Regular cardiac myocyte (primary cell): ENCODE measurements at places on chromosomes 6 and 20. TPM values are rescaled to one million over a fixed set of nuclear protein-coding genes. Genes with fewer than 3 reads are reported as not detected.

The ZNF292 gene
- total RNA-seq: 20.7 and 42.0 TPM in 2 replicates

The GGT7 gene
- 10.0 and 15.8 TPM in 2 replicates for total RNA-seq

The UBE2C gene
- 7.9 and 46.4 TPM in 2 replicates for total RNA-seq

The TP53TG5 gene
- total RNA-seq: under 0.01 TPM in 1 of 2 replicates, not detected in the other

The WFDC10B gene
- total RNA-seq: not detected in 2 replicates

The TNFRSF6B gene
- 2.7 and 8.7 TPM in 2 replicates for total RNA-seq

The MYCT1 gene
- 19.7 and 22.2 TPM in 2 replicates for total RNA-seq

The TXLNB gene
- total RNA-seq: under 0.01 and 0.28 TPM in 2 replicates

The MUC21 gene
- not detected in 2 replicates for total RNA-seq

The PLG gene
- 0.28 TPM in 1 of 2 replicates, not detected in the other for total RNA-seq

The HSPA1L gene
- total RNA-seq: 1.3 and 2.8 TPM in 2 replicates

The ELOVL2 gene
- total RNA-seq: 0.38 and 2.8 TPM in 2 replicates

The C6orf141 gene
- 0.28 TPM in 1 of 2 replicates, not detected in the other for total RNA-seq

The BPIFB1 gene
- not detected in 2 replicates for total RNA-seq

The LKAAEAR1 gene
- total RNA-seq: 0.19 TPM in 1 of 2 replicates, not detected in the other

The VIP gene
- total RNA-seq: not detected in 2 replicates

The MMP24 gene
- 0.38 and 0.56 TPM in 2 replicates for total RNA-seq

The CTAGE9 gene
- not detected in 2 replicates for total RNA-seq

The SNX9 gene
- total RNA-seq: 40.8 and 58.3 TPM in 2 replicates

The DPPA5 gene
- not detected in 2 replicates for total RNA-seq

The CFB gene
- 5.8 and 65.1 TPM in 2 replicates for total RNA-seq

The RBM12 gene
- total RNA-seq: 29.9 and 33.2 TPM in 2 replicates

The GPR63 gene
- 0.28 and 0.38 TPM in 2 replicates for total RNA-seq

The CDH26 gene
- under 0.01 and 0.28 TPM in 2 replicates for total RNA-seq

The C6orf58 gene
- 0.19 TPM in 1 of 2 replicates, not detected in the other for total RNA-seq

The FHL5 gene
- total RNA-seq: 0.28 TPM in 1 of 2 replicates, not detected in the other

The DEFB132 gene
- total RNA-seq: not detected in 2 replicates

The CDSN gene
- total RNA-seq: under 0.01 TPM in 1 of 2 replicates, not detected in the other

The SLC17A9 gene
- total RNA-seq: 7.9 and 21.9 TPM in 2 replicates

The MOXD1 gene
- total RNA-seq: 29.3 and 135 TPM in 2 replicates

The RIMS1 gene
- 17.1 and 39.5 TPM in 2 replicates for total RNA-seq

The HSPA1A gene
- total RNA-seq: 87.9 and 192 TPM in 2 replicates

The GATA5 gene
- total RNA-seq: not detected in 2 replicates

The GLP1R gene
- total RNA-seq: under 0.01 TPM in 1 of 2 replicates, not detected in the other

The CYP39A1 gene
- total RNA-seq: under 0.01 and 1.1 TPM in 2 replicates

The EYS gene
- total RNA-seq: under 0.01 TPM in 2 replicates

The STX7 gene
- 33.2 and 48.8 TPM in 2 replicates for total RNA-seq

The PCSK2 gene
- not detected in 2 replicates for total RNA-seq

The ANKEF1 gene
- total RNA-seq: 0.96 and 2.3 TPM in 2 replicates

The PLA2G7 gene
- under 0.01 TPM in 1 of 2 replicates, not detected in the other for total RNA-seq

The GPR31 gene
- total RNA-seq: not detected in 2 replicates

The LRRC73 gene
- 0.19 and 0.56 TPM in 2 replicates for total RNA-seq
